ENCODE measurements at places on chromosomes 5 and 9. TPM values are rescaled to one million over a fixed set of nuclear protein-coding genes. Genes with fewer than 3 reads are reported as not detected.

GRCh38 chr5:153523831-153524230 lies 33.4 kb downstream of the GRIA1 start:
- DNase-seq: no peak

DNA sequence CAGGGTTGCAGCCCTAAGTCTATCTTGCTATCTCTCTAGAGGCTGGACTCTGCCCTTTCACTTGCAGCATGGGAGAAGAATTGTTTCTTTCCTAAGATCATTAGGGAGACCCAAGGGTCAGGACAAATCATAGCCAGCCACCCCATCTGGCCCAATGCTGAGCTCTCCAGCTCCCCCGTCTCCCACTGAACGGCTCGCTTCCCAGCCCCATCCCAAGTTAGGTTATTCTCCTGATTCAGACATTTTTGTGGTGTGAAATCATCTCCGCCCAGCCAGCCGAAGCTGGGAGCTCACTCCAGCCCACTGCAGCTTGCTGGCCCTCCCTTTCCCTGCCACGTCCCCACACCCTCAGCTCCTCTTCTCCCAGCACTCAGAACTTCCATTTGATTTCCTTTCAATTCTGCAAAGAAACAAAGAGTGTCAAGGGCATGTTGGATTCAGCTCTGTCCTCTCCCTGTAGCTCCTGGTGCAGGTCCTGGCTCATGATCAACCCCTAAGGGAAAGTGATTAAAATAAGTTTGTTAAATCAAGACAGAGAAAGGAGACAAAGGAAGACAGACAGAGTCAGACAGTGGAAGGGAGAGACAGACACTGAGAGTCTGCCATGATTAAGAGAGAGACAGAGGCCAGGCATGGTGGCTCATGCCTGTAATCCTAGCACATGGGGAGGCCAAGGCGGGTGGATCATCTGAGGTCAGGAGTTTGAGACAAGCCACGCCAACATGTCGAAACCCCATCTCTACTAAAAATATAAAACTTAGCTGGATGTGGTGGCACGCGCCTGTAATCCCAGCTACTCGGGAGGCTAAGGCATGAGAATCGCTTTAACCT lies 12.6 kb upstream of the SPARC start:
- DNase-seq: peak; percentile 93

DNA sequence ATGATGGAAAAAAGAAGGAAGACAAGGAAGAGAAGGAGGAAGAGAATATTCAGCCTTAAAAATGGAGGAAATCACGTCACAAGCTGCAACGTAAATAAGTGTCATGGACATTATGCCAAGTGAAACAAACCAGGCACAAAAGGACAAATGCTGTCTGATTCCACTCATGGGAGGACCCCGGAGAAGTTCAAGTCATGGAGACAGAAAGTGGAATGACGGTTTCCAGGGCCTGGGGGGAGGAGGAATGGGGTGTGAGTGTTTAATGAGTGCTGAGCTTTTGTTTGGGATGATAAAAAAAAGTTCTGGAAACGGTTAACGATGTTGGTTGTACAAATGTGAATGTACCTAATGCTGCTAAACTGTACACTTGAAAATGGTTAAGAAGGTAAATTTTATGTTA lies 439.5 kb downstream of the GADD45G start:
- DNase-seq: no peak

- no peak for DNase-seq
These were observed 29.2 kb downstream of the STOM start for GRCh38 chr9:121340676-121341392.

- DNase-seq: no peak
These were observed 12.4 kb upstream of the RHOBTB3 start for GRCh38 chr5:95718738-95719137.

HSPA9 gene
- 245 TPM for polyA plus RNA-seq

MYMK gene
- not detected for polyA plus RNA-seq

BTNL3 gene
- polyA plus RNA-seq: not detected

Measured in BJ (cell line).